ENCODE measurements at places on chromosomes 6 and 20. TPM values are rescaled to one million over a fixed set of nuclear protein-coding genes. Genes with fewer than 3 reads are reported as not detected.

DNA sequence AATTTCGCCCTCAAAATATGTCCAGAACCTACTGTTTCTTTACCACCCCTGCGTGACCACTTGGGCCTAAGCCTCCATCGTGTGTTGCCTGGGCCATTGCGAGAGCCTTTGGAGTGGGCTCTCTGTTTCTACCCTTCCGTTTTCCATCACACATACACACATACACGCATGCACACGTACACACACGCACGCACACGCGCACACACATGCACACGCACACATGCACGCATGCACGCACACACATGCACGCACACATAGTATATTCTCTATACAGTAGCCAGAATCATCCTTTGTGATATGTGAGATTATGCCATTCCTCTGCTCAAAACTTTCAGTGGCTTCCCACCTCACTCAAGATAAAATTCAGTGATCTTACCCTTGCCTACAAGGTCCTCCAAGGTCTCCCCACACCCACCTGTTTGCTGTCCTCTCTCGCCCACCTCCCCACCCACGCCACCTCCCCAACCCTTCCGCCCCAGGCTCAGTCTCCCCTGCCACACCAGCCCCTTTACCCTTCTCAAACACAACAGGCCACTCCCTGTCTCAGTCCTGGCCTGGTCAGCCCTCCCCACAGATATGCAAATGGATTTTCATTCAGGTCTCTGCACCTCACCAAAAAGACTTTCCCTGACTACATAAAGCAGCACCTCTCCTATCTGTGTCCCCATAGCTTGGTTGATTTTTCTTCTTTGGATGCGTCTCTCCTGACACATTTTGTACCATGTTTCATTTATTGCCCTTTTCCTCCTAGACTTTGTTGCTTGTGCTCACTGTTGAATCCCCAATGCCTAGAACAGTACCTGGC lies 559.6 kb downstream of the CD83 start:
- no peaks in the 10 kb centered on the region for H3K36me3 ChIP-seq
- no peak overlapping the region for H3K4me3 ChIP-seq
- DNase-seq = no peak
- H3K27ac ChIP-seq = no peak overlapping the region
- peaks cover 2% of the 10 kb centered on the region for H3K4me1 ChIP-seq

The ADGRF1 gene
- 0.12 TPM for total RNA-seq

- DNase-seq = no peak
- H3K36me3 ChIP-seq = peaks cover 2% of the 10 kb centered on the region
- H3K4me3 ChIP-seq = no peak overlapping the region
- H3K4me1 ChIP-seq = peaks cover 11% of the 10 kb centered on the region
Observed at GRCh38 chr6:94673251-94673650, 904.1 kb upstream of the MANEA start.

GRCh38 chr6:131565056-131565455 lies 8.0 kb upstream of the ARG1 start:
- DNase-seq = no peak
- peaks cover 1% of the 10 kb centered on the region for H3K36me3 ChIP-seq
- no peaks in the 10 kb centered on the region for H3K27me3 ChIP-seq
- H3K4me1 ChIP-seq = peaks cover 2% of the 10 kb centered on the region
- H3K4me3 ChIP-seq = no peak overlapping the region

The KHDC1L gene
- total RNA-seq = not detected

DNA sequence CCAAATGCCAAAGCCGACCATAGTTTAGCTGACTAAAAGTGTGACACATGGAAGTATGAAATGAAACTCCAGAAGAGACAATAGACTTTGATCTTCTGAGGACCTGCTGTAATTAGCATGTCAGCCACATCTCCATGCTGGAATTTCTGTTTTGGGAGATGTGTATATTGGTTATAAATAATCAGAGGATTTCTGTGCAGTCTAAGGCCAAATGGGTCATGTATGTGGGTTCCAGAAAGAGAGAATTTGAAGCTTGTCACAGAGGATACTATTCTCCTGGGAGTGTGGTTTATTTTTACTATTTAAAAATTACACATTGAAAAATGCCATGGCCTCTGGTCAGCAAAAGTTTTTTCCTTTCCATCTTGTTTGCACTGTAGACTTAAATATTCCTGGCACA lies 405.5 kb upstream of the PLCB4 start:
- no peaks in the 10 kb centered on the region for H3K27me3 ChIP-seq
- H3K36me3 ChIP-seq = peaks cover 3% of the 10 kb centered on the region
- H3K4me1 ChIP-seq = peaks cover 10% of the 10 kb centered on the region
- no peak for DNase-seq

- H3K27ac ChIP-seq = no peak overlapping the region
- no peak overlapping the region for H3K4me3 ChIP-seq
- peaks cover 45% of the 10 kb centered on the region for H3K36me3 ChIP-seq
- no peaks in the 10 kb centered on the region for H3K4me1 ChIP-seq
Observed at GRCh38 chr20:34754611-34755010, 50.5 kb downstream of the TP53INP2 start.

DNA sequence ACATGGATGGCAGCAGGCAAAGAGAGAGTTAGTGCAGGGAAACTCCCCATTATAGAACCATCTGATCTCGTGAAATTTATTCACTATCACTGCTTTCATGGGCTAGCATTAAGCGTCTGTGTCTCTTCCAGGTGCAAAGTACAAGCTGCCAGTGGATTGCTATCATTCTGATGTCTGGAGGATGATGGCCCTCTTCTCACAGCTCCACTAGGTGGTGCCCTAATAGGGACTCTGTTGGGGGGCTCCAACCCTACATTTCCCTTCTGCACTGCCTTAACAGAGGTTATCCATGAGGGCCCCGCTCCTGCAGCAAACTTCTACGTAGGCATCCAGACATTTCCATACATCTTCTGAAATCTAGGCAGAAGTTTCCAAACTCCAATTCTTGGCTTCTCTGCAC lies 347.8 kb upstream of the HS3ST5 start:
- H3K4me1 ChIP-seq = no peaks in the 10 kb centered on the region
- no peak for DNase-seq
- H3K27me3 ChIP-seq = no peaks in the 10 kb centered on the region
- H3K27ac ChIP-seq = no peak overlapping the region
- H3K36me3 ChIP-seq = no peaks in the 10 kb centered on the region

- peaks cover 37% of the 10 kb centered on the region for H3K27me3 ChIP-seq
- no peak for DNase-seq
- no peaks in the 10 kb centered on the region for H3K4me1 ChIP-seq
- H3K4me3 ChIP-seq = no peak overlapping the region
- peaks cover 4% of the 10 kb centered on the region for H3K36me3 ChIP-seq
- H3K27ac ChIP-seq = no peak overlapping the region
Observed at GRCh38 chr6:105560611-105561066, 157.8 kb upstream of the PREP start.

- H3K27ac ChIP-seq = no peak overlapping the region
- H3K4me3 ChIP-seq = no peak overlapping the region
- no peak for DNase-seq
- H3K27me3 ChIP-seq = peaks cover 34% of the 10 kb centered on the region
Observed at GRCh38 chr6:1574083-1574761, 35.5 kb upstream of the FOXC1 start.

DNA sequence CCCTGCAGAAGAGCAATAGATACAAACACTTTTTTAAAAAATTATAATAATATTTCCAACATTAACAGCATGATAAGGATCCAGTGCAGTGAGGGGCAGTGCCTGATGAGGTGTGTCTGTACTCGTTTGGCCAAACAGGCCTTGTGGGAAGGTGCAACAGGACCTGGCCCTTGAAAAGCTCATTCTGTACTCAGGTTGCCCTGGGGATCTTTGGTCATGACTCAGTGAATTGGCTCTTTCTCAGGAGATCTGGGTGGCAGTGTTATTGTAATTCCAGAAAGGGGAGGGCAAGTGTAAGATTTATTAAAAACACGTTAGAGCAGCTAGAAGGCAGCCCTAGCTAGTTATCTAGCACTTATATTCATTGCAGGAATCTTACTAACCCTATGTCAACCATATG lies 2.9 kb upstream of the SPINT3 start:
- no peaks in the 10 kb centered on the region for H3K36me3 ChIP-seq
- no peak overlapping the region for H3K27ac ChIP-seq
- no peaks in the 10 kb centered on the region for H3K4me1 ChIP-seq
- H3K4me3 ChIP-seq = no peak overlapping the region
- no peak for DNase-seq

The MICA gene
- 10.1 TPM for total RNA-seq

The C20orf141 gene
- not detected for total RNA-seq

The PHACTR1 gene
- total RNA-seq = 8.6 TPM
